ENCODE measurements at places on chromosomes 7 and 10.

DNA sequence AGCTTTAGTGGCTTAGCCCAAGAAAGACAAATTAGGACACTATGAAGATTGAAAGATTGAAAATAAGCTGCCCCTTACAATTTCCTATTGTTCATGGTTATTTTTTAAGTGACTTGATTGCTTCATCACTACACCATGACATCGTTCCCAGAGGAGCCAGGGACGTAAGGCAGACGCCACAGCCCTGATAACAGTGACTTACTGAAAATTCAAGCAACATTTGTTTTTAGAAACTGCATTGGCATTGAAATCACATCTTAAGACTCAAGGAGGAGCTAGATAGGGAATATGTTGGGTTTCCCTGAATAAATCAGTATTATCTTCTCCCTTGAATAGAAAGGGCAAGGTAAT lies 38.7 kb upstream of the ANK3 start:
- no peak for DNase-seq

- no peak for DNase-seq
These were observed 105.5 kb downstream of the WNT2 start for GRCh38 chr7:117217106-117218035.

DNA sequence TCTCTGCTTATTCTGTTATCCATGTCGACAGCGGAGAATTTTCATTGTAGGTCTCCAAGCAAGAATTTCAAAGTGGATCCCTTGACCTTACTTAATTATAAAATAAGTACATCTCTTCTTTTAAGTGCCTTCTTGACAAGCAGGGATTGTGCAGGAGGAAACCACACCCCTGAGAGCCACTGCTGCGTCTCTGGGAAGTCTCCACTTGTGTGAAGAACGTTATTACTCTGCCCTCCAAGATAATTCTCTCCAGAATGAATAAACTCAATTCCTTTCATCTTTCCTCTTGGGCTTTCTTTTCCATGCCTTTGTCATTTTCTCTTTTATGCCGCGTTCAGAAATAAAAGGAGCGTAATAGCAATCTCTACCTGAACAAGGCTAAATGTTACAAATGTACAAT lies 1030.9 kb upstream of the LRRTM3 start:
- DNase-seq: no peak

GRCh38 chr10:75319274-75319673 lies 82.3 kb downstream of the ZNF503 start:
- DNase-seq: no peak

DNA sequence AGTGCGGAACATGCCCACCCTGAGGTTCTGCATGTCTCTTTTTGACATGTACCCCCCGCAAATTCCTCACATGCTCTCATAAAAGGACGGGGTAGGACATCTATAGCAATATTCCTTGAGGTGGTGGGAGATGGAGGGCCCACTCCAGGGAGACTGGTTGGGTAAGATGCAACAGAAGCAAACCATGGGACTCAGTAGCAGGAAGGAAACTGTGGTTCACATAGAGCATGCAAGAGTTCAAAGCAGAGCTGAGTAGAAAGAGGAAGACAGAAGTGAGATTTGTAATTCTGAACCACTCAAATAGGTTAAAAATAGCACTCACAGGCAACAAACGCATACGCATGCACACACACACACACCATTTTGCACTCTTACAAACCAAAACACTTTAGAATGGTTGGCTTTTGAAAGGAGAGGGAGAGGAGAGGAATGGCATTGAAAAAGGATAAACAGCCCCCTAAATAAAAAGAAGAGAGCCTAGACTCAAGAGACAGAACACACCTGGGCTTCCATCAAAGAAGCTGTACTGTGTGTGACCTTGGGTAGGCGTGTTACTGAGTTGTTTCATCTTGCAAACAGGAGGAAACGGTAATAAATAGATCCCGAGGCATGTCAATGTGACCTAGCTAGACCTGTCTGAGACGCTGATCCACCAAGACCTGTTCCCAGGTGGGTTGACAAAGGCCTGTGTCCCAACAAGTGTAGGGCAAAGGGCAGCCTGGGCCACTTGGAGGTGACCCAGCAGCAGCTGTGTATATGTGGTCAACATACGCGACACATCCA lies 77.6 kb upstream of the LRRC4 start:
- DNase-seq: no peak

DNA sequence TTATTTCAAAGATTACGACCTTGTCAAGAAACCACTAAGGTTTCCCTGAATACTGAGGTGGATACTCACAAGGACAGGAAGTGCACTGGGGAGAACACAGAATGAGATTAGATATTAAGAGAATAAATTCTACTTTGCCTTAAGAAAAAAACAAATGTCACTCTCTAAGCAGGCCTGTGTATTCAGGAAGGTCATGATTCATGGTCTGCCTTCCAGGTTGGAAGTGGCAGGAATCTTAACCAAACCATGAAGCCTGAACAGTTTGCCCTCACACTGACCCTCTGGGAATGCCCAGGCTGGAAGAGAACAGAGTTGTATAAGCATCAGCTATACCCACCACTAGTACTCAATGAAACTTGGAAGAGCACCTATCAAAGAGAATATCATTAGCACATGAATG lies 227.6 kb downstream of the DGKI start:
- DNase-seq: no peak

DNA sequence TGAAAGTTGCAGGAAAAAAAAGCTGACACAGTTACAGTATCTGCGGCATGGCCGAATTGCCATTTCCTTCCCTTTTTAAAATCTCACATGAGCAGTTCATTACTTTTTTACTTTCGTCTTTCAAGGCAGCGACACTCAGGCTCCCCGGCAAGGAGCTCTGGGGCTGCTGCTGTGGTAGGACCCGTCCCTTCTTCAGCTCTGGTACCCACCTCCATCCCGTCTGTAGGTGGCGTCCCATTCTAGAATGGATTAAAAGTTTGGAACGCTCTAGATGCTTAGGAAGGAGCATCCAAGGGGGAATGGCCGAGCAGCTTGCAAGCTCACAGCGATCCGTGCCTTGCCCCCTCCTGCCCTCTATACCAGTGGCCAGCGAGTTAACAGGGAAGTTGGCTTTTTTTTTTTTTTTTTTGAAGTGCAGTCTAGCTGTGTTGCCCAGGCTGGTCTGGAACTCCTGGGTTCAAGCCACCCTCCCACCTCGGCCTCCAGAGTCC lies 22.8 kb upstream of the TTYH3 start:
- DNase-seq: no peak

DNA sequence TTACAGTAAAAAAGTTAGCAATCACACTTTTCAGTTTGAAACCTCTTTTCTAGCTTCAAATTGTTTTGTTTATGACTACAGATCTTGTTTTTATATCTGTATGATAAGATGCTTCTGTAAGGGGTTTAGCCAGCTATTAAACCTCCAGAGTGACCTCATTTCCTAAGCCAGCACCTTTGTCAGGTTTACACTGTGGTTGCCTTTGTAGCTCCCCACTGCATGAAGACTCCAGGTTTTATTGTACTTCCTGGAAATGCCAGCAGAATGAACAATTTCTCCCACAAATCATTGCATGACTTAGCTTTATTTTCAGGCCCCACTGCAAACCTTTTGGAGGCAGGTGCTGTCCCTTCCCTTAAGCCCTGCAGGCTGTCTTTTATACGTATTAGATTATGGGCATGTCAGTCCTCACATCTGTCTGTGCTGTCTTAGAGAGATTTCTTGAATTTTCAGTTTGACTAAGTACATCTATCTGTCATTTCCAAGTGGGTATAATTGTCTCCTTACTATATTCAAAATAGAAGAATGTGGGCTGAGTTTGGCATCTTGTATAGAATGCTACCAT lies 8.2 kb upstream of the AGR3 start:
- no peak for DNase-seq

DNA sequence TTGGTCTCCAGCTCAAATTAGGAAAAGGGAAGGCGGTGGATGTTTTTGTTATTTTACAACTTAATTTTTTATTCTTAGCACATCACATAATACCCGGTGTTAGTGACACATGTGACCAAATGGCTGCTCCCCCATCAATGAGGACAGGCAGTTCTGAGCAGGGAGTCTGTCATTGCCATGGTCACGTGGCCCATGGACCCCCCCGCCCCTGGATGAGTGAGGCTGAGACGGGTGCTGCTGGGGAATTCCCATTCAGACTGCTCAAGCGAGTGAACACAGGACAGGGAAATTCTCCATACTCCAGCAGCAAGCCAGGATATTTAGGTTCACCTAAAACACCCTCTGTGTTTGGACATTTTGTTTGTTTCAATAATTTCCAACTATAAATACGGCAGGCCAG lies 34.7 kb upstream of the SLC35B4 start:
- no peak for DNase-seq

DNA sequence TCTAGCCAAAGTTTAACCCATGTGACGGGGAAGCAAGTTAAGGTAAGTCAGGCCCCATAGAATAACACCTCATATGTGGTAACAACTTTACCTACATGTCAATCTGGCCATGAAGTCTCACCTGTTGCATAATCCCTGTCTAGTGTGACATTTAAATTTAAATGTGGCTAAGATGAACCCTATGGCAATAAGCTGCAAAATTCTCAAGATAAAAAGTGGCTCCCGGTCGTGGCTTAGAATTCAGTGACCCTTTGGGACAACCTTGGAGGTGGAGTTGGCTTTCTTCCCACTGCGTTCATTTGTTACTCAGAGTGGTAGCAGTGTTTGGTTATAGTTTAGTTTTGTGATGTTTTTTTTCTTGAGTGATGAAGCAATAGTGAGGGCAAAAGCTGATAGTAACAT lies 90.6 kb downstream of the ARID5B start:
- DNase-seq: no peak

- no peak for DNase-seq
These were observed 360.3 kb downstream of the CRPPA start for GRCh38 chr7:16061011-16061410.

DNA sequence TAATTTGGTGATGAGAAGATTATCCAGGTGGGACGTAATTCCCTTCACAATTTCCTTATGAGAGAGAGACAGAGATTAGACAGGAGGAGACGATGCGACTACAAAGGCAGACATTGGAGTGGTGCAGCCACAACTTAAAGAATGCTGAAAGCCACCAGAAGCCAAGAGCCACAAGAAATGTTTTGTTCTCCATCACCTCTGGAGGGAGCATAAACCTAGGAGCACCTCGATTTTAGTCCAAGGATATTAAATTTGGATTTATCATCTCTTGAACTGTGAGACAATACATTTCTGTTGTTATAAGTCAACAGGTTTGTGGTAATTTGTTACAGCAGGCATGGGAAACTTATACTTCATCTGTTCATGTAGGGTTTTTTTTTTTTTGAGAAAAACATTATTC lies 418.9 kb downstream of the DGKB start:
- no peak for DNase-seq

DNA sequence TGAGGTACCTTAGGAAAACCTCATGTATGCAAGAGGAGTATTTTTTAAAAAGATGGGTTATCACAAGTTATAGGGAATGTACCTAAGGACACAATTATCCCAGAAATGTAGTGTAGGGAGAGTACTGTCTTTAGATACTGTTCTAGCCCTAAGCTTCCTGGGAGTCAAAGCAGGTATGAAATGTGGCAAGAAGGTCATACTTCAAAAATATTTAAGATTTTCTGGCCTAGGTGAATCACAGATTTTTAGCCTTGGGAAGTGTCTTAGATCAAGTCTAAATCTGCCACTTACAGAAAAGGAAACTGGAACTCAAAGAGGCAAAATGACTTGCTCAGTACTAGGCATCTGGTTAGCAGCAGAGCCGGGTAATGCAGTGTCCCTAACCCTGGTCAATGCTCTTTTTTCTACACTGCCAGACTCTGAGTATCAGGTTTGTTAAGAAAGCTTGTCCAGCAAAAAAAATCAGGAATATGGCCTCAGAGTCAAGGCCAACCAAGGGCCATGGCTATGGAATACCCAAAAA lies 13.9 kb downstream of the PIK3AP1 start:
- no peak for DNase-seq

GRCh38 chr10:6062101-6062771 lies at the start of gene IL2RA:
Gene IL2RA, minus strand, starts transcription at chr10:6062367. Its CDS starts 216 bp downstream, at chr10:6062151.
- peak; percentile 48 for DNase-seq

- no peak for DNase-seq
These were observed 19.7 kb downstream of the EMX2 start for GRCh38 chr10:117562220-117562619.

DNA sequence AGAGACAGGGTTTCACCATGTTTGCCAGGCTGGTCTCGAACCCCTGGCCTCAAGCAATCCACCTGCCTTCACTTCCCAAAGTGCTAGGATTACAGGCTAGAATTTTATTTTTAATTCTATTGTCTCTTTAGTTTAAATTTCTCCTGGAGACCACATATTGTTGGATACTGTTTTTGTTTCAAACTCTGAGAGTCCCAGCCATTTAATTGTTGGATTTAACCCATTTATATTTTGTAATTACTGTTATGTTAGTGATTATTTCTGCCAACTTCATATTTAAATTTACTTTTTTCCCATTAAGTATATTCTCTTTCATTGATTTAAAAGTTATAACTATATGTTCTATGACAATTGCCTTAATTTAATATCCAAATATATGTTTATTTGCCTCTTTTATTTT lies 185.6 kb downstream of the ZNF248 start:
- no peak for DNase-seq

- no peak for DNase-seq
These were observed 10.7 kb downstream of the IKZF5 start for GRCh38 chr10:122997864-122998263.

- DNase-seq: no peak
These were observed 32.1 kb downstream of the NRP1 start for GRCh38 chr10:33302208-33302829.

- no peak for DNase-seq
These were observed 181.0 kb upstream of the TMEM106B start for GRCh38 chr7:12030116-12030515.
